Neural crest cell (in vitro differentiated cells): ENCODE measurements at places on chromosomes 12 and 14. TPM values are rescaled to one million over a fixed set of nuclear protein-coding genes. Genes with fewer than 3 reads are reported as not detected.
A peak's percentile ranks its signal among the peaks of the same experiment; 100 is the strongest.

GRCh38 chr12:65668981-65669695 lies 155.1 kb upstream of the HMGA2 start:
- DNase-seq, result no peak

- DNase-seq, result no peak
These were observed 289.5 kb downstream of the TMEM132D start for GRCh38 chr12:129614221-129614885.

DNA sequence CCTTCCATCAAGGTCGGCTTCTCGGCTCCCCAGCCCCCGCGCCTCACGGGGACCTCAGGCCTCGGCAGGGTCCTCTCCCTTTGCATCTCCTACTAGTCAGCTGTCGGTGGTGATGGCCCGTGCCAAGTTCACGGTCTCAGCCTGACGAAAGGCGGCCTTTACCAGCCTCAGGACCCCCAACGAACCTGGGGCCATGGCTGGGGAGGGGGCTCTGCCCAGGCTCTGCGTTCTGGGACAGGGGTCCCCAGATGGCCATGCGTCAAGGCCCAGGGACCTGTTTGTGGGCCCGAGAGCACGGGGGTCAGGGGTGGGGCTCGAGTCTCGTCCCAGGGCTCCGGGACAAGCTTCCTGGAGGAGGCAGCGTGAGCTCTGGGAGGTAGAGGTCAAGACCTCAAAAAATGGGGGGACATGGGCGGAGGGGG lies 32.8 kb upstream of the DEGS2 start:
- DNase-seq, result no peak

DNA sequence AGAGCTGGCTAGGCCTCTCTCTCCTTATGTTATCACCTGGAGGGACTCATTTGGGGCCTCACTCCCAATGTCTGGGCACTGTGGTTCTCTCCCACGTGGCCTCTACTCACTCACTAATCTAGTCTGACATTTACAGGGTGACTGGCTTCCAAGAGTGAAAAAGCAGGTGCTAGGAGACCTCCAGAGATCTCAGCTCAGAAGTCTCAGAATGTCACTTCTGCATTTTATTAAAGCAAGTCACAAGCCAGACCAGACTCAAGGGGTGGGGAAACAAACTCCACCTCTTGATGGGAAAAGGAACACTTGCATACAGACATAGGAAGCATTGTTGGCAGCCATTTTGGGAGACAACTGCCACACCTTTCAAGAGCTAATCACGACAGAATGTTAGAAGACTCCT lies 175.9 kb downstream of the MON2 start:
- no peak for DNase-seq

GRCh38 chr12:93451423-93452158 lies 9.8 kb upstream of the UBE2N start:
- DNase-seq, result no peak

GRCh38 chr12:56296295-56296694 lies 3.8 kb downstream of the CS start:
- DNase-seq, result no peak

- no peak for DNase-seq
These were observed 22.6 kb upstream of the BMP4 start for GRCh38 chr14:53979113-53979681.

DNA sequence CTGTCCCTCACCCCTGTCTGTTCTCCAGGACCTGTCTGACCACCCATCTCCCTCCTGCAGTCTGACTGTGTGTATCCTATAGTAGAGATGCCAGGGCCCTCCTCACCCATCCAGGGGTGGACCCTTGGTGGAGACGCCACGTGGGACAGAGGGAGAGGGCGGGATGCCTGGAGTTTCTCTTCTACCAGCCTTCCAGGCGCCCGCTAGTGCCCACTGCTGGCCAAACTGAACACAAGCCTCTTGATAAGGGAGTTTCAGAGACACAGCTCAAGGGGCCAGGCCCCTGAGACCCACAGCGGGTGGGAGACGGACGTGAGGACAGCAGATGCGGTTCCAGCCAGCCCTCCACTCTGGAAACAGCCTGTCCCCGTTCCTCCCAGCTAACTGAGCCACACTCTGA lies 147.3 kb downstream of the RBM19 start:
- DNase-seq, result peak; percentile 36

Gene SLC5A8
- total RNA-seq, result not detected in 2 replicates
